ENCODE measurements at places on chromosomes 3 and 15.

DNA sequence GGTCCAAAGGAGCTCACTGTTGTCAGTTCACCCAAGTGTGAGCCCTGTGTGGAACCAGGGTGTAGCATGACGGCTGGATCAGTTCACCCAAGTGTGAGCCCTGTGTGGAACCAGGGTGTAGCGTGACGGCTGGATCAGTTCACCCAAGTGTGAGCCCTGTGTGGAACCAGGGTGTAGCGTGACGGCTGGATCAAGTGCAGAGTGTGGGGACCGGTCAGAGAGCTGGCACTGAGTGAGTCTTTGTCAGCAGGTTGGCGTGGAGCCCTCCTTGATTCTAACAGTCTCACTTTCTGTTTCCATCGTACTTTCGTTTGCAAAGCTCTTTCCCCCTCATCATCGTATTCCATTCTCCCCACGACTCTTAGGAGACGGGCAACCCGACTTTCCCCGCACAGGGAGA, 57.9 kb upstream of the DLG1 start:
- no peak for DNase-seq

DNA sequence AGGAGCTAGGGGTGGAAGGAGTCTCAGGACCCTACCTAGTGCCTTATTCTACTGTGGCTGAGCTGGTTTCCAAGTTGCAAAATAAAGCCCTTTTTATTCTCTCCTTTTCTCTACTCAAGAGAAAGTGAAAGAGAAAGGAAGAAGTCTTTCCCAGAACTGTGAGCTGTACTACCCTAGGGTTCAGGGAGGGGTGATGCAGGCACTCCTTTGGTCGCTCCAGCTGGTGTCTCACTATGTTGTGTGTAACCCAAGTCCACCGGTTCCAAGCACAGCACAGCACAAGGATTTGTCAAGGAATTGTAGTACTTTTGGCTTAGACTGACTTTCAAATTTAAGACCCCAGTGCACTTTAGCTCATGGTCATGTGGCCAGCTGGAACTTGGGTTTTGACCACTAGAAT, 1721.7 kb downstream of the OTOL1 start:
- no peak for DNase-seq

DNA sequence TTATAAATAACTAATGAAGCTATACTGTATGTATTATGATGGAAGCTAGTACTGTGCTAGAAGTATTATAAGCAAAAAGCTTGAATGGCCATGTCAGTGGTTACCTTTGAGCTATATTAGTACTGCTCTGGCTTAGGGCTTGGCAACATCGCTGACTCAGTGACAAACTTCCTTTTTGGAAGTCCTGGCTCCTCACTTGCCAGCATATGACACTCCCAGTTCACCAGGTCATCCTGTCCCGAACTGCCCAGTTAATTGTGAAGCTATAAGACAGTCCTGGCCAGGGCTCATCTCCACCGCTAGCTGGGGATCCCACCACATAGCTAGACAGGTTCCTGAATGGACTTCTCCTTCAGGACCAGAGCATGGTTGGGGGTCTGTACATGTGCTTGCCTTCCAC, 31.9 kb downstream of the RAB8B start:
- no peak for DNase-seq

DNA sequence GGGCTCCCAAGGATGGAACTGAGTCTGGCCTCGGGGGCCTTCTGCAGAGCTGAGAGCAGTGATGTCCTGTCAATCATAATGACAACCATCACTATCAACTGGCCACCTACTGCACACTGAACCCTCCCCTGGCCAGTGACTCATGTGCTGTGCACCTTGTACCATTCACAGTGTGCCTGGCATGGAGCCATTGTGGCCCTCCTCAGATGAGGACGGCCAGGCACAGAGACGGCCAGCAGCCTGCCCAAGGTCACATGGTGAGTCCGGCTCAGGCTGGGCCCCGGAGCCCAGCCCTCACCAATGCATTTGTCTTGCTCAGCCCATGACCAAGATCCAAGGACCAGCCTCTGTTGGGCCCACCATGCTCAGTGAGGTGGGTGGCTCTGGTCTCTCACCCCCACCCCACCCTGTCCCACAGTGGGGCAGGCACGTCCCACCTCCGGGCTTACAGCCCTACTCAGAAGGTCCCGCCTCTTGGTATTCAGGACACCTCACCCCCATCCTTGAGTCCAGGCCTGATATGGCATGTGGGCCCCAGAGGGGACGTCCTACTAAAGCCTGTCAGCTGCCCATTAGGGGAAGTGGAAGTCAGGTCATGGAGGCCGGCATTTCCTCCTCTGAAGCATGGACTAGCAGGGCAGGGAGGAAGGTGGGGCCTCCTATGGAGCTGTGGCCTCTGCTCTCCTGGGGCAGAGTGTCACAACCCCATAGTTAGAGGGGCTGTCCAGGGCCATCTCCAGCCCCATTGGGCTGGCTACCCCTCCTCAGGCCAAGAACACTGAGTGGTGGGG, 35.9 kb upstream of the TMEM115 start:
- DNase-seq = no peak

- DNase-seq = peak; percentile 62
Measured at GRCh38 chr15:44537735-44538240, 841 bp downstream of the EIF3J start.

DNA sequence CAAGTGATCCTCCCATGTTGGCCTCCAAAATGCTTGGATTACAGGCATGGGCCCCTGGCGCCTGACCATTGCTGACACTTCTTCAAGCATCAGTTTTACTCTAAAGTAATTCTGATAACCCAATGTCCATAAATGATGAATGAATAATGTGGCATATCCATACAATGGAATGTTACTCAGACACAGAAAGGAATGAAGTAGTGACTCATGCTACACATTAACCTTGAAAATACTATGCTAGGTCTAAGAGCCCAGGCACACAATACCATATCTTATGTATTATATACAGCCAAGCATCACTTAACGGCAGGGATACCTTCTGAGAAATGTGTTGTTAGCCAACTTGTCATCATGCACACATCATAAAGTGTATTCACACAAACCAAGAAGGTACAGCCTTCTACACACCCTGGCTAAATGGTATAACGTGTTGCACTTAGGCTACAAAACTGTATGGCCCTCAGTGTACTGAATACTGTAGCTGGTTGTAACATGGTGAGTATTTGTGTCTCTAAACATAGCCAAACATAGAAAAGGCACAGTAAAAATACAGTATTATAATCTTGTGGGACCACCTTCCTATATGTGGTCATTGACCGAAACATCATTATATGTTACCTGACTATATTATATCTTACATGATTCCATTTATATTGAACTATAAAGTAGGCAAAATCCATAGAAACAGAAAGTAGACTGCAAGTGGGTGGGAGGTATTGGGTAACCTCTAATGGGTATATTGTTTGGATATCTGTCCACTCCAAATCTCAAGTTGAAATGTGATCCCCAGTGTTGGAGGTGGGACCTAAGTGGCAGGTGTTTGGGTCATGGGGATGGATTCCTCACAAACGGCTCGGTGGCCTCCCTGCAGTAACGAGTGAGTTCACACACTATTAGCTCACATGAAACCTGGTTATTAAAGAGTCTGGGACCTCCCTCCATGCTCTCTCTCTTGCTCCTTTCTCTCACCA, 31.4 kb downstream of the MKRN2 start:
- DNase-seq = no peak

GRCh38 chr15:66927201-66928077, 138.0 kb upstream of the SMAD3 start:
- no peak for DNase-seq

DNA sequence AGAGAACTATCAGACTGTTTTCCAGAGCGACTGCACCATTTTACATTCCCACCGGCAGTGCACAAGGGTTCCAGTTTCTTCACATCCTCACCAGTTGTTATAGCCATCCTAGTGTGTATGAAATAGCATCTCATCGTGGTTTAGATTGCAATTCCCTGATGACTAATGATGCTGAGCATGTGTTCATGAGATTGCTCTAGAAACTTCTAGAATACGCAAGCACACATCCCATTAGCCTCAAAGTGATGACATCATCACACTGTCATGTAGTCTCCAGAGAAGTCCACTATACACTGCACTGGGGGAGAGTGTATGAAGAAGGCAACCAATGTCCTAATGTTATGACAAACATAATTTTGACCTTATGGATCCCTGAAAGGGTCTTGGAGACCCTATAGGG, 30.1 kb downstream of the FBLN2 start:
- DNase-seq = no peak

DNA sequence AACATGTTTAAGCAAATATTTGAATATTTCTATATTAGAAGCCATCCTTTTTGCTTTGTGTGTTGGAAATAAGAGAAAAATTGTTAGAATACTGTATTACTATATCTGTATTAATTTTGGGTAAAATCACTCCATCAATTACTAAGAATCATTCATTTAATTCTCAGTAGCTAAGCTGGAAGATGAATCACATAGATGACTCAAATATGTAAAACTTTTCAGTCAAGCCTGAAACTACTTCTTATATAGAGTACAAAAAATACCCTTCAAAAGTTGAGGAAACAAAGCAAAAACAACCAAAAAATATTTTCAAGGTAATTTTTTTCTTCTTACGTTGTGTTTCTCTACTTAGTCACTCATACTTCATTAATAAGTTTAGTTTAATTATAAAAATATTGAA, 205.7 kb upstream of the ROBO1 start:
- no peak for DNase-seq

GRCh38 chr15:94057305-94057704, 174.1 kb upstream of the MCTP2 start:
- DNase-seq = no peak

Data from T47D (cell line).